ENCODE measurements at places on chromosomes 7 and 10. TPM values are rescaled to one million over a fixed set of nuclear protein-coding genes. Genes with fewer than 3 reads are reported as not detected.
A peak's percentile ranks its signal among the peaks of the same experiment; 100 is the strongest.

- H3K4me1 ChIP-seq = no peaks in the 10 kb centered on the region
- H3K27me3 ChIP-seq = no peaks in the 10 kb centered on the region
- H3K36me3 ChIP-seq = no peaks in the 10 kb centered on the region
- no peak overlapping the region for H3K27ac ChIP-seq
- H3K4me3 ChIP-seq = no peak overlapping the region
- no peak for DNase-seq
These were observed 31.6 kb downstream of the CSTF2T start for GRCh38 chr10:51667678-51668335.

GRCh38 chr7:50869108-50869725 is 86.5 kb upstream of the GRB10 start:
- H3K4me3 ChIP-seq = no peak overlapping the region
- H3K4me1 ChIP-seq = no peaks in the 10 kb centered on the region
- H3K27me3 ChIP-seq = no peaks in the 10 kb centered on the region
- no peak for DNase-seq
- H3K36me3 ChIP-seq = no peaks in the 10 kb centered on the region

DNA sequence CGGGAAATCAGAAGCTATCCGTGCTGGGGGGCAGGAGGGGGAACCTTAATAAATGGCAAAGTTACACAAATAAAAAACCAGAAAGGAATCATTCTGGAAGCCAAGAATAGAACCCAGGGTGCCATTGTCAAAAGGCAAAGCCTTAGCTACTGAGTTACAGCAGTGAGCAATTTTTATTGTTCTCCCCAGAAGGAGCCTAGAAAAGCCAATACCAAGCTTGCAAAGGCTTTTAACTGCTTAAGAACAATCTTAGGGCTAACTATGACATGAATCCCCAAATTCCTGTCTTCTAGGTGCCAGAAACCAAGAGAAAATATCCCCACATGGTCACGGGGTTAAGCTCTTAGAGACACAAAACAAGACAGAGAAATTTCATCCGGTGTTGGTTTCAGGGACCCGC is 482.7 kb downstream of the CCSER2 start:
- no peak overlapping the region for H3K4me3 ChIP-seq
- no peaks in the 10 kb centered on the region for H3K36me3 ChIP-seq
- no peak for DNase-seq
- H3K27me3 ChIP-seq = no peaks in the 10 kb centered on the region

DNA sequence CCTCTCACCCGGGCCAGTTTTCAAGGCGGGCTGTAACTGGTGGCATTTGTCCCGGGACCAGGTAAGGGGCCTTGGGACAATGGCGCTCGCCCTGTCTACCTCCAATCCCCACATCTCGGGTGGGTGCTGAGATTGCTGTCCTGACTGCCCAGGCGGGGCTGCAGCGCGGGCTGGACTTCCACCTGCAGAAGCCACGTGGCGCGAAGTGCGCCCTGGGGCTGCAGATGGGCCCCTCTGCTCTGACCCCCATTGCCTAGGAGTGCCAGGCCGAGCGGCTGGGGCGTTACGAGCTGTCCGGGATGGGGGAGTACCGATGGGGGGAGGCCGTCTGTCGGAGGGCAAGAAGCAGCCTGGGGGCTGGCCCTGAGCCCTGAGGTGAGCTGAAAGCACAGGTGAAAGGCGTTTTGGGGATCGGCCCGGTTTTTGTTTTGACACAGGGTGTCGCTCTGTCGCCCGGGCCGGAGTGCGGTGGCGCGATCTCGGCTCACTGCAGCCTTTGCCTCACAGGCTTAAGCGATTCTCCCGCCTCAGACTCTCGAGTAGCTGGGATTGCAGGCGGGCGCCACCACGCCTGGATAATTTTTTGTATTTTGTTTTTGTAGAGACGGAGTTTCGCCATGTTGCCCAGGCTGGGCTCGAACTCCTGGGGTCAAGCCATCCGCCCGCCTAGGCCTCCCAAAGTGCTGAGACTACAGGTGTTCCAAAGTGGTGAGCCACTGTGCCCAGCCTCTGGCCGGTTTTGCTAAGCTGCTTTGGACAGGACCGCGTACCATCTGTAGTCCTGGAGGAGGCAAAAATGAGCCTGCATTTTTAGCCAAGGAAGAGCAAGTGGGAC is at the start of gene SFXN2:
SFXN2 (plus strand) TSS at position 16 of the 835 bp plus-strand sequence. CDS start 12,001 bp downstream, outside the sequence.
- H3K4me1 ChIP-seq = no peaks in the 10 kb centered on the region
- DNase-seq = no peak
- no peaks in the 10 kb centered on the region for H3K36me3 ChIP-seq
- H3K27me3 ChIP-seq = no peaks in the 10 kb centered on the region
- peak within 1 kb of the TSS; percentile 69 for H3K4me3 ChIP-seq

GRCh38 chr7:16634271-16634738 is 11.2 kb downstream of the ANKMY2 start:
- H3K4me3 ChIP-seq = no peak overlapping the region
- H3K4me1 ChIP-seq = peaks cover 13% of the 10 kb centered on the region
- no peak for DNase-seq
- no peak overlapping the region for H3K27ac ChIP-seq

- H3K4me1 ChIP-seq = no peaks in the 10 kb centered on the region
- no peak overlapping the region for H3K27ac ChIP-seq
- H3K4me3 ChIP-seq = no peak overlapping the region
- DNase-seq = no peak
- no peaks in the 10 kb centered on the region for H3K36me3 ChIP-seq
These were observed 248.2 kb upstream of the PPP2R2D start for GRCh38 chr10:131652438-131653139.

DNA sequence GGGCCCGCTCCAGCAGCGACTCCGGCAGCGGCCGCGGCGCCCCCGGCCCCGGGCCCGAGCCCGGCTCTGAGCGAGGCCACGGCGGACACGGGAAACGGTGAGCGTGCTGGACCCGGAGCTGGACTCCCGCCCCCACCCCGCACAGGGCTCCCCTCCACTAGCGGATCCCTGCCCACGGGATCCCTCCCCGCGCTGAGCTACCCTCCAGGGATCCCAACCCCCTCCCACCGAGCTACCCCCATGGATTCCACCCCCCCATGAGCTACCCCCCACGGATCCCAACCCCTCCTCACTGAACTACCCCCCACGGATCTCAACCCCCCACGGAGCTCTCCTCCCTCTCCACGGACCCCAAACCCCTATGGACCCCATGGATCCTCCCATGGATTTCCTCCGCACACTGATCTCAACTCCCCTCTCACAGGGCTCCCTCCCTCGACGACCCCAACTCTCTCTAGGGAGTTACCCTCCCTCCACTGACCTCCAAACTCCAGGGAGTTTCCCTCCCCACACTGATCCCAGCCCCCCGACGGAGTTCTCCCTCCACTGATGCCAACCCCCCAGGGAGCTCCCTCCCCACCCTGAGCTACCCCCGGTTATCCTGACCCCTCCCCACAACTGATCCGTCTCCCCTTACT is 20.6 kb upstream of the HSPB1 start:
- H3K27ac ChIP-seq = no peak overlapping the region
- no peaks in the 10 kb centered on the region for H3K36me3 ChIP-seq
- peak; percentile 76 for DNase-seq
- H3K27me3 ChIP-seq = no peaks in the 10 kb centered on the region
- H3K4me3 ChIP-seq = peak overlapping the region; percentile 35

DNA sequence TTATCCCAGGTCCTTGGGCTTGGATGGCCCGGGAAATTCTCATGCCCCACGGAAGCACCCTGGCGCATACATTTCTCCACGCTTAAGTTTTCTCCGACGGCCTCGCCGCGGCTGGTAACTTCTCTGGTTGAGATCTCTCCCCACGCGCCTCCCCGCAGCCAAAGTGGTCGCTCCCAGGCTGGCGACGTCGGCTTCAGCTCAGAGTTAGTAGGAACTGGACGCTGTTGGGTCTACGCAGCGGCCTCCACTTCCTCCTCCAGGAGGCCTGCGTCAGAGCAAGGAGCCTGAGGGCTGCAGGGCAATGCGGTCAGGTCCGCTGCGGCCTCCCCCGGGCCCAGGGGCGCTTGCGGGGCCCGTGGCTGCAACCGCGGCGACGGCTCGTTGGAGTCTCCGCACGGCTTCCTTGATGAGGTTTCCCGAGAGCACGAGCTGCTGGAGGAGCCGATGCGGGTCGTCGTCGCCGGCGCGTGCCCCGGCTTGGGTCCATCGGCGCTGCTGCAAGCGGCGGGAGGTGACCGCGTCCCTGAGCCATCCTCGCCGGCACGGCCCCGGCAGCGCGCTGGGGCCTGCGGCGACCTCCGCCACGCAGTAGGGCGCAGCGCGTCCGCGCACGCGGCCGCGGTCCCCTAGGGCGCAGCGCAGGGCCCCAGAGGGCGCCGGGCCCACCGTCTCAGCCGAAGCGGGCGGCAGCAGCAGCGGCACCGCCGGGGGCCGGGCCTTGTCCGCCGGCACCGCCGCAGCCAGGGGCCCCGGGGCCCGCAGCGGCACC is 744 bp downstream of the FRAT2 start:
- DNase-seq = peak; percentile 81
- H3K4me1 ChIP-seq = no peaks in the 10 kb centered on the region
- H3K4me3 ChIP-seq = peak overlapping the region; percentile 82
- no peak overlapping the region for H3K27ac ChIP-seq

GRCh38 chr10:133359554-133359971 is 1.7 kb upstream of the FUOM start:
- no peak overlapping the region for H3K27ac ChIP-seq
- H3K4me1 ChIP-seq = no peaks in the 10 kb centered on the region
- no peak for DNase-seq
- no peak overlapping the region for H3K4me3 ChIP-seq

DNA sequence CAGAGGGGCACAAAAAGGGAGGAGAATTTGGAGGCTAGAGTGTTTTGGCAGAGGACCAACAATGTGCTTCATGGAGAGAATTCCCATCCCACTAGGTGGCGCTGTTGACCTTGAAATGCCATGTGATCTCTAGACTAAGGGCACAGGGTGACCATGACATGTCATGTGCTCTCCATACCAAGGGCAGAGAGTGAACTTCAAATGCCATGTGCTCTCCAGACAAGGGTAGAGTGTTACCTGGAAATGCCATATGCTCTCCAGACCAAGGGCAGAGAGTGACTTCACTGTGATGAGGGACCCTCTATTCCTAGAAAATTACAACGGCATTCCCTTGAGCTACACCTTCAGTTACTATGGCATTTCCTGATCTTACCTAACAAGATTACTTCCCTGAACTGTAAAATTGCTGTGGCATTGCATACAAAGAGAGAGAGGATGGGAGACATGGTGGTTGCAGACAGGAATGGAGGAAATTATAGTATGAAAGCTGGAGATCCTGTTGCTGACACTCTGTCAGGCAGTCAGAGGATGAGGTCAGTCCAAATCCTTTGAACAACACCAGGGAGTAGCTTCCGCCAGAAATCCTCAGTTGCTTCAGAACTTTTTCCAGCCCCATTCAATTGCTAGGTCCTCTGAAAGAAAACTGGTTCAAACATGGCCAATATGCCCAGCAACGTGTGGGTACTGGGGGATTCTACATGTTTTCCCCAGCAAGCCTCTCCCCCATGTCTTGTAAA is 60.9 kb upstream of the ACSM6 start:
- no peaks in the 10 kb centered on the region for H3K4me1 ChIP-seq
- no peaks in the 10 kb centered on the region for H3K27me3 ChIP-seq
- H3K4me3 ChIP-seq = no peak overlapping the region
- H3K36me3 ChIP-seq = no peaks in the 10 kb centered on the region
- H3K27ac ChIP-seq = no peak overlapping the region

Gene CD36
- 114 TPM for total RNA-seq

Gene GRM8
- total RNA-seq = not detected

Gene MEIG1
- total RNA-seq = not detected

Data from aorta (tissue), 5 donors.